GM04504 (cell line): ENCODE measurements at places on chromosomes 2 and 18.

DNA sequence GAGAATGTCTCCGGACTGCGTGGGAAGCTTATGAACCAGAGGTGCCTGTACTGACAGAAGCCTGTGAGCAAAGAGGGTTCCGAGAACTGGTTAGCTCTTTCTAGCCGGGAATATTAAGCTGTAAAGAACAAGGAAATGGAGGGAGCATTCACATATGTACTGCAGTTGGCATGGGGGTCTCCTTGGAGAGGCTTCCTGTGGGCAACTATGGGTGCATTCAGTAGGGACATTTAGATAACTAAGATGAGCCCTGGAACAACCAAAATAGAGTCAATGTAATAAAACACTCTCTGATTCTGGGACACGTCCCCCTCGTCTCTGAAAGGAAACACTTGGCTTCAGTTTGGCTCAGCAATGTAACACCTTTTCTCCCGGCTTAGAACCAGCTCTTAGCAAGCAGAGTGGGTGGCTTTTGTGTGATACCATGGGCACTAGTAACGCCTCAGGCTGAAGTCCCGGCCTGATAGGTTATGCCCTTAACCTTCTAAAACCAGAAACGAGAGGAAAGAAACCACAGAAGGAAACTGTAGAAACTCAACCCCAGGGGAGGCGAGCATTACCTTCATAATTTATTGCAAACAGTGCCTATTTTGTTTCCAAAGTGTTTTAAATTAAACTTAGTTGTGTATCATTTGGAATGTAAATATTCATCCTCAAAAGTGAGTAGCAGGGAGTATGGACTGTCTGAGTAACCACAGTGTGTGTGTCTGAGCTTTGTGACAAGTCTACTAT, 48.8 kb upstream of the LPIN2 start:
- no peak for DNase-seq

- no peak for DNase-seq
These were observed 83.2 kb downstream of the CTIF start for GRCh38 chr18:48621815-48622555.

DNA sequence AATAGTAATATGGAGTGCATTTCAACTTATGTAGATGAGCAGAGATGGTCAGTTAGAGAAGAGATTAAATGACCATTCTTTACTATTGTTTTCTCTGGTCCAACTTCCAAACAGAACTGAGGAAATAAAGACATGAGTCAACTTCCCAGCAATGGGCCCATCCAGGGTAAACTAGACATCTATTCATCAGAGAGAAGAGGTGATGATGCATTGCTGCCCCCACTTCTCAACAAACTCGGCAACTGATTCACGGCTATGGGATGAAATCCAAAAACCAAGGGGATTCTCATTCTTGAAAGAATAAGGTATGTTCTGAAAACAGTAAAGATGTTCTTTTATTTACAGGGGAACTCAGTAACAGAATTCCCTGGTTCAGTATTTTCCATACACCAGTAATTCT, 190.7 kb downstream of the RDH14 start:
- no peak for DNase-seq

- no peak for DNase-seq
These were observed 78.6 kb downstream of the ARMC9 start for GRCh38 chr2:231276987-231277386.

DNA sequence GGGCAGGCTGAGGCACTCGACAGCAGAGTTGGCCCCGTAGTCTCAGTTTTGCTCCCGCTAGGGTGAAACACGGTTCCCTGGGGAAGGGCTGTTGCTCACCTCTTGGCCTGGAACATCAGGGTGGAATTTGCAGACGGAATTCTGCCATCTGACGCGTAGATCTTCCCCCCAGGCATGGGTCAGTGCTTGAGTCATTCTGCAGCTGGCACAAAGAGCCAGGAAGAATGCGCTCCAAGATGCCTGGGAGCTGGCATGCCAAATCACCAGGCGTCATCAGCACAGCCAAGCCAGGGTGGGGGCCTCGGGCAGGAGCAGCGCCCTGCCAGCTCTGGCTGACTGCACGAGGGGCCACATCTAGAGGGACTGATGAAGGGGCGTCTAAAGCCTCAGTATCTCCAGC, 42.7 kb downstream of the ODC1 start:
- DNase-seq, result peak; percentile 89

DNA sequence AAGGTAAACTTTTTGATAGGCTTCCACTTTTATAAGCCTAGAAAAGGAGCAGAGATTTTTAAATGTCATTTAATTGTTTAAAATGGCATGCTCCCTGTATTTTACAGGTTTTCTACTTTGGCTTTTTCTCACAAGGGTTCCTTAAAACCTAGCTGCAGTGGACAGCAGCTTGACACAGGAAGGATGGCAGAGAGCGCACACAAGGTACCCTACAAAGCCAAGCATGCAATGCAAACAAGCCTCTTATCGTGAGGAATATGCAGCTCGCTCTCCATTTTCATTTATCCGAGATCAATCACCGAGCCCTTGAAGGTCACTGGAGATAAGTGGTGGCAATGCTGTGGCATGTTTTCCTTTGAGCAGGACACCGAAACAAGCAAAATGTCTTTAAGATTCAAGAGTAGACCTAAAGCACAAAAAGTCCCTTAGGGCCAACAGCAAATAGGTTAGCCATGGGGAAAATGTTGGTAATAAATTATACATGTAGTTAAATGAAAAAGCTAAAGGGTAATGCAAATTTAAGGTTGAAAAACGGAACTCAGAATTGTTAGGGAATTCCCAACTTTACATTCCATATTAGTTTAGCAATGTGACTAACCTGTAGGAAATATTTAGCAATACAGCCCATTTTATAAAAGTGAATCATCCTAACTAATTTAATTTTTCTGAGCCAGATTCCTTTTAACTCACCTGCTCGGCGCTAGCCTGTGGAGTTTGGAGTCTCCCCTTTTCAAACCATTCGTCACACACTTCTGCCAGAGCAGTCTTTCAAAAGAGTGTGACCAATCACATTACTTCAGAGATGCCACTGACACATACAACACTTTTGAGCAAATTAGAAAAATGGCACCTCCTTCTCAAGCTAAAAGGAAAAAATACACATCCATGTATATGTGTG, 337.9 kb upstream of the PKDCC start:
- DNase-seq, result no peak

GRCh38 chr2:113685471-113685870, 58.4 kb downstream of the RABL2A start:
- DNase-seq, result no peak

DNA sequence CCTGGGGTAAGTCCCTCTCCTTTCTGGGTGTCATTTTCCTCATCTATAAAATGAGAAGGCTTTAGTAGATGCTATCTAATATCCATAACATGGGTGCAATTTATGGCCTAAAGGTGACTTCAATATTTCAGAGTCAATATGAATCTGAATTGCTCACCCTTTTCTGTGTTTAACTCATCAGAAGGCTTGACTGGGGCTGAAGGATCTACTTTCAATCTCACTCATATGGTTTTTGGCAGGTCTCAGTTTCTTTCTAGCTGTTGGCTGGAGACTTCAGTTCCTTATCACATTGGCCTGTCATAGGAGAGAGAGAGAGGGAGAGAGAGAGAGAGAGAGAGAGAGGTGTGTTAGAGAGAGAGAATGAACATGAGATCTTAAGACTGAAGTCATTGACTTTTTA, 343.7 kb upstream of the MEX3C start:
- no peak for DNase-seq

GRCh38 chr2:96764253-96764637, 3.5 kb downstream of the CNNM4 start:
- DNase-seq, result no peak

DNA sequence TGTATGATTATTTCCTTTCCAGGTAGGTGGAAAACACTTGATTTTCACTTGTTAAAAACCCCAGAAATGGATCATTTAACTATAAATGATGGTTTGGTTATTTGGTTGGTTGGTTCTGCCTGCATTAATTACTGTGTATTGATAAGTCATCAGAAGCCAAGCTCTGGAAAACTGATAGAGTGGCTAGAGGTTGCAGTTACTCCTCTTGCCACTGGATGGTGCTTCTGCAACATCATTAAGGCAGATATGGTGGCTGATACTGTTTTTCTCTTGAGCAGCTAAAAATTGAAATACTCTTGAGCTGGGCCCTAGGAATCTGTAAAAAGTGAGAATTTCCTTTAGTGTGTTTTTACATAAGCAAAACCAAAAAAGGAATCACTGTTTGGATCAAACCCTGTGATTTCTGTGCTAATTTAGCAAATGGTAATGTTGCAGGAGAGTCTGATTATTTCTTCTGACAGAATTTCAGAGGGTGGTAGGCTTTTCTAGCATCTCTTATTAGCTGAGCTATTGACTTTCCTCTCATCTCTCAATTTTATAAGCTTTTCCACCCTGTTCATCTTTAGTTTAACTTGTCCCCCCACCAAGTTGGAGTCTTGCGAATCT, 54.3 kb downstream of the RAB10 start:
- DNase-seq, result peak; percentile 3

GRCh38 chr2:151241224-151241623, 20.4 kb downstream of the RBM43 start:
- DNase-seq, result no peak

- DNase-seq, result no peak
These were observed 92.0 kb downstream of the SMIM21 start for GRCh38 chr18:75335511-75335910.

GRCh38 chr18:39215920-39216319, 1650.3 kb upstream of the CELF4 start:
- no peak for DNase-seq

- DNase-seq, result no peak
These were observed 540 bp downstream of the SOX11 start for GRCh38 chr2:5692561-5693286.

DNA sequence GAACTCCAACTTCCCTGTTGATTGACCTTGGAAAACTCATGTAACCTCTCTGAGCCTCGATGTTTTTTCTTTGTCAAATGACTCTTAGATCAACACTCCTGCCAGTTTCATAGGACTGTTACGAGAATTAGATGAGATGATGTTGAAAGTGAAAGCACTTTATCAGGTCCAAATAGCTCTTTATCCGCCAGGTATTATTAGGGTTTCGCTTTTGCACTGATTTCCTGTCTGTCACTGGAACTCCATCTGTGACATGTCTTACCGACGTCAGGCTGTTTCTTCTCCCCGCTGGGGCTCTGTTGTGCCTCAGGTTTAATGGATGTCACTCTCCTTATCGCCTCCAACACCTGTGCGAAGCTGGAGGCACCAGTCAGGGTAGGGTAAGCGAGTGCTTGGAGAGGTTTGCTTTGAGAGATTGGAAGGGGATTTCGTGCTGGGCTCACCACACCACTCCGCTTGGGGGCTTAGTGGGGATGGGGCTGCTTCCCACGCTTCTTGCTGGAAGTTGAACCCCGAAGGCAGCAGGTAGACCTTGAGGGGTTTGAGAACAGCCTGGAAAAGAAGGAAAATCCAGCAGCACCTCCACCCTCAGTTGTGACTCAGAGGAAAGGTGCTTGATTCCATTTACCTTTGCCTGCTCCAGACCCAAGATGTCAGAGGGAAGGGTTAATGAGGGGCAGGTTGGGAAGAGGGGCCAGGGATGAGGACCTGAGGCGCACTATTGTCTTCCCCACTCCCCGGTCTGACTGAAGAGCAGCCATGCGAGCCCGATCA, 4.3 kb downstream of the GAD1 start:
- DNase-seq, result no peak

DNA sequence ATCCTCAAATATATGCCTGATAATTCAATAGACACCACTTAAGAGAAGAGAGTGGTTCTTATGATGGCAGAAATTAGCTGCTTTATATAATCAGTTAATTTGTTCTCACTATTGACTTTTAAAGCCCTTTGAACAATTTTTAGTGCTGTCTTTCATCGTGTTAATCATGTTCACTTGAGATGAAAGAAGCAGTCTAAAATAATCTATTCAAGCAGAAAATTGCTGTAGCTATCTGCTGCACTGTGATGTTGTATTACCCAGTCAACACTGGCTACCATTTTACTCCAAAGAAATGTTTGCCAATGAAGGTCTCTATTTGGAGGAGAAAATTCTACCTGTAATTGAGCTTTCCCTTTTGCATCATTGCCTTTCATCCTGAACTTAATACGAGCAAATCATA, 459.8 kb upstream of the FSIP2 start:
- DNase-seq, result no peak

DNA sequence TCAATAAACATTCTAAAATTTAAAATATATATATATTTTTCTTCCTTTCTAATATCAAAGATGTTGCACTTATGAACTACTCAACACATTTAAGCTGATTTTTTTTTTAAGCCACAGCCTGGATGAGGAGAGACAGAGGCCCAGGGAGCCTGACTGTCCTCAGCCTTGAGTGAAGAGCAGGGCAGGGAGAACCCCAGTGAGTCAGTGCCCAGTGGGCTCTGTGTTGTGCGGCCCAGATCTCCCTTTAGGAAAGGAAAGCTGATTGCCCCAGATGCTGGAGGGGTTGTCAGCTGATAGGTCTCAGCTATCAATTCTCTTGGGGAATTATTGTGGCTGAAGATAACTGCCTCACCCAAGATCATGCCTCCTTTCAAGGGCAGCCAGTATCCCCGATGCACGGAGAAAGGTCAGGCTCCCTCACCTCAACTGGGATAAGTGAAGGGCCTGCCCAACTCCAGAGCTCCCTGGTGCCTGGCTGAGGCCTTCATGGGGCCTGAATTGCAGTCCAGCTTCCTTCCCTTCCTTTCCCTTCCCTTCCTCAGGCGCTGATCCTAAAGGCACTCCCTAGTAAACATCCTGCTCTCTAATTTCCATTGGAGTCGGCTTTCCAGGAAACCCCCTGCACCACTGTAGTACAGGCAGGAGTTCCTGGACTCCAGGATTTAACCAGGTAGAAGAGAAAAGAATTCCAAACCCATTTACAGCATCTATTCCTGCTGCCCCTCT, 106.9 kb upstream of the ATL2 start:
- DNase-seq, result no peak

GRCh38 chr2:42274863-42275262, 86.2 kb downstream of the COX7A2L start:
- DNase-seq, result no peak

DNA sequence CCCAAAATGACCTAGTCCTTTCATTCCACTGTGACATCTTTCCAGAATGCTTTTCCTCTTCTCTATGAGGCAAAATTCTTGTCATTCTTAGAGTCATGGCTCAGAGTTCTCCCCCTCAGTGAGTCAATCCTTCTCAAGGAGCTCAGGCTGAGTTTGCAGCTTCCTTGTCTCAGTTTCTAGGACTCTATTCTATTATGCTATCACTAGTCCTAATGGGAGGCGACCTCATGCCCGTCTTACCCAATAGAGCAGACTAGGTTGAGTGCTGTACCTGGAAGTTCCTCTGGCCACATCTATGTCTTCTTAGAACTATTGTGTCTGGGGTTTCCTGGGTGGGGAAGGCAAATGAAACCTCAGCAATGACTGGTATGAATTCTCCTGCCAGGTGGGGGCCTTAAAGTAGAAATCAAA, 51.5 kb downstream of the HAUS1 start:
- DNase-seq, result peak; percentile 77
